Upper lobe of left lung (tissue), 6 donors: ENCODE measurements at places on chromosomes 11 and 22. TPM values are rescaled to one million over a fixed set of nuclear protein-coding genes. Genes with fewer than 3 reads are reported as not detected.

GRCh38 chr22:39785232-39785631 lies 108.3 kb downstream of the ENTHD1 start:
- DNase-seq, result no peak

DNA sequence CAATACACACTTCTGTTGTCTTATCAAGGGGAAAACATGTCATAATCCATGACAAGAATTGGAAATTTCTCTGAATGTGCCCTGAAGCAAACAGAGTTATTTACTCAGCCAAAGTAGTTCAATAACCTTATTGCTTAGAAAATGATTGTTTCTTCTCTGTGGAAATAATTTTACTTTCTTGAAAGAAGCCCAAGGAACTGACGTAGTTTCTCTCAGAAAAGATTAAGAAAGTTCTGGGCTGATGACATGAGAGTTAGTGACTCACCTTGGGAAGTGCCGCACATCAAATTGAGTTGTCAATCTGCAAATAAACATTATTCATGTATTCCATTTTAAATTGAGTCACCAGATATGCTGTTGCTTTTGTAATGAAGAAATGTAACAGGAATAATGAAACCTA lies 418.6 kb upstream of the LRRC4C start:
- no peak for DNase-seq

DNA sequence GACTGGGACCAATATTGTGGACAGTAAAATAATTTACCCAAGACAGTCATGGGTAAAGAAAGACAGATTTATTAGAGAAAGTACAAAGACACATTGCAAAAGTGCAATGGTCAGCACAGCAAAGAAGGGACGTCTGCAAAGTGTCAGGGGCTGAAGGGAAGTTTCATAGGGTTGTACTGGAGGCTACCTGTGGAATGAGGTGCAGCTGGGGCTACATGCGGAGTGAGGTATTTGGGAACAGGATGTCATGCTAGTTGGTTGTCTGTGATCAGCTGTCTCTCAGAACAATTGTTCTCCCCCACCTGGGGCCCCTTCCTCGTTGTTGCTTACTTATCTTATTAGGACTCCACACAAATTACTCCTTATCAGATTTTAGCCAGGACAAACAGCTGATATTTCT lies 11.4 kb upstream of the APOL3 start:
- DNase-seq, result no peak

Gene NUMA1
- total RNA-seq, result 185 TPM

GRCh38 chr11:112114460-112114859 lies 27.8 kb downstream of the SDHD start:
- no peak for DNase-seq

Gene ZBTB16
- total RNA-seq, result 584 TPM

Gene C1QTNF5
- total RNA-seq, result 10.5 TPM

Gene KDM4D
- total RNA-seq, result 0.57 TPM

DNA sequence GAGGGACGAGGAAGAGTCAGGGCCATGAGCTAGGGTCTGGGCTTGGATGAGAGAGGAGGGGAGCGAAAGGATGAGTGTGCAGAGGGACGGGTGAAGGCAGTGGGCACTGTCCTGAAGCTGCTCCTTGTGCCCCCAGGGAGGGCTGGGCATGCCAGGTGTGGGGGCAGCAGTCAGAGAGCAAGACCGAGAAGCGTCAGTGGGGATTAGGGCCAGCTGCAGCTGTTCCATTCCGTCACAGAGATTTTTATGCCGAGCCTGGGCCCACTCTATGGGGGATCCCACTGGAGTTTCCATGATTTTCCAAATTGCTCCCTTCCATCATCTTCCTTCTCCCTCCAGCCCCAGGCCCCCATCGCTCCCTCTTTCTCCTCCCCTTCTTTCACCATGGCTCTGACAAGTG lies 93.2 kb downstream of the NECTIN1 start:
- peak; percentile 33 for DNase-seq

DNA sequence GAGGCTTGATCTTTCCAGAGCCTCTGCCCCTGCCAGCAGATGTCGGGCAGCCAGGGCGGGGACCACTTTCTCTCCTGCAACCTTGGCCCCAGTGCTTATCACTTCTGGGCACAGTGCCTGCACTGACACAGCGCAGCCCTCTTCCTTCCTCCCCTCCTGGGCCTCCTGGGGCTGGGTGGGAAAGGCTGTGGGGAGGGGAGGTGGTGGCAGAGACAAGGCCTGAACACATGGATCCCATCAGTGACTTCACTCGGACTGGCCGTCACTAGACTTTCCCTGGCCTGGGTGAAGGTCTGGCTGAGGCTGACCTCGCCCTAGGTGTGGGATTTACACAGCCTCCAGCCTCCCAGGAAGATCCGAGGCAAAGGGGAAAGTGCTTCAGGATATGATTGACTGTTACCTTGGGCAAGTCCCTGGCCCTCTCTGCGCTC lies 68.1 kb downstream of the LRRC32 start:
- DNase-seq, result peak; percentile 49

GRCh38 chr11:32297611-32298011 lies 137.7 kb downstream of the WT1 start:
- no peak for DNase-seq

GRCh38 chr11:116225784-116226585 lies 546.8 kb downstream of the BUD13 start:
- no peak for DNase-seq

DNA sequence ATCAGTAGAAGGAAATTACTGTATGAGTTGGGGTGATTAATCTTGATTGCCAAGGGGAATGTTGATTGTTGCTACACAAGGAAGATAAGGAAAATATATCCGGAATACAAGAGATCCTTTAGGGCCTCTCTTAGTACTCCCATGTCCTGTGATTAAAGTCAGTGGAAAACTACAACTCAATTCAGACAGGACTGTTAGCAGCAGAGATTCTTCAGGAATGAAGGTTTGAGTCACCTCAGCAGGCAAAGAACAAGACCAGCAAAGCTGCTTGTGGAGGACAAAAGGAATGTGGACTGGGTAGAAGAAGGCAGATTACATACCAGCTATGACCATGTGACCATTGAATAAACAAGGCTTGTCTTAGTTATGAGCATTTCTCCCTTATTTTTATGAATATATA lies 478.2 kb downstream of the BUD13 start:
- no peak for DNase-seq

GRCh38 chr11:113778111-113778910 lies 1.3 kb upstream of the CLDN25 start:
- no peak for DNase-seq

DNA sequence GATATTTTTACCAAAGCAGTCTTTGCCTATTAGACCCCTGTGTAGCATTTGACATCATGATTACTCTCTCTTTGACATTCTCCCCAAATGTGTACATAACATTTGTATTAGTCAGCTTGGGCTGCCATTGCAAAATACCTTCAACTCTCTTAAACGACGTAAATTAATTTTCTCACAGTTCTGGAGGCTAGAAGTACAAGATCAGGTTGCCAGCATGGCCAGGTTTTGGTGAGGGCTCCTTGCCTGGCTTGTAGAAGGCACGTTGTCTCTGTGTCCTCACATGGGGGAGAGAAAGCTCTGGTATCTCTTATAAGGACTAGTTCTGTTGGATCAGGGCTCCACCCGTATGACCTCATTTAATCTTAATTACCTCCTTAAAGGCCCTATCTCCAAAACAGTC lies 12.3 kb upstream of the DLAT start:
- no peak for DNase-seq

DNA sequence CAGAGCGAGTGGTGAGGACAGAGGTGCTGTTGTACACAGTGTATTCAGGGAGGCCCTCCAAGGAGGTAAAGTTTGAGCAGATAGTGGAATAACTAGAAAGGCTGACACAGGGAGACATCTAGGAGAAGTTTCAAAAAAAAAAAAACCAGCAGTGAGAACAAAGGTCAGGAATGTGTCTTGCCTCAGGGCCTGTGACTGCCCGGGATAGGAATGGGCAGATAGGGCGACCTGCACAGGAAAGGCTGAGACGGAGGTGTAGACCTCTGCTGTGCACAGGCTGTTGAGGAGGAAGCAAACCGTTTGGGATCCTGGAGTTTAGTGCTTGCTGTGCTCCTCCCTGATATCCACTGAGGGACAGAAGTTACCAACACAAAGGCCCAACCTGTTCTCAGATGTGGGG lies 406.5 kb upstream of the B3GAT1 start:
- no peak for DNase-seq

Gene JRKL
- total RNA-seq, result 8.4 TPM
